ENCODE measurements at places on chromosomes 6 and 20. TPM values are rescaled to one million over a fixed set of nuclear protein-coding genes. Genes with fewer than 3 reads are reported as not detected.

The CDH26 gene
- 0.34 TPM for total RNA-seq

The AFDN gene
- 102 TPM for total RNA-seq

The LAMA5 gene
- 285 TPM for total RNA-seq

The DEFB132 gene
- not detected for total RNA-seq

The MDFI gene
- total RNA-seq = 144 TPM

The TSBP1 gene
- not detected for total RNA-seq

The LY6G5C gene
- 2.9 TPM for total RNA-seq

The OGFR gene
- total RNA-seq = 93.4 TPM

The PGC gene
- not detected for total RNA-seq

The TCFL5 gene
- 11.0 TPM for total RNA-seq

The SEL1L2 gene
- total RNA-seq = not detected

The DACT2 gene
- not detected for total RNA-seq

The MLN gene
- total RNA-seq = not detected

The SAMD5 gene
- total RNA-seq = 0.93 TPM

The MAS1 gene
- not detected for total RNA-seq

The ECT2L gene
- total RNA-seq = not detected

The KCNG1 gene
- total RNA-seq = 45.9 TPM

The DEFB124 gene
- not detected for total RNA-seq

The DNAH8 gene
- total RNA-seq = not detected

The C6orf163 gene
- 1.6 TPM for total RNA-seq

The FILIP1 gene
- total RNA-seq = 2.0 TPM

The STX11 gene
- 1.9 TPM for total RNA-seq

The SLC2A10 gene
- total RNA-seq = 12.7 TPM

The SLC22A2 gene
- total RNA-seq = not detected

The TRERF1 gene
- total RNA-seq = 8.6 TPM

The GPLD1 gene
- 0.75 TPM for total RNA-seq

The RUNX2 gene
- total RNA-seq = 26.1 TPM

The IRAK1BP1 gene
- 3.7 TPM for total RNA-seq

The UFL1 gene
- 19.5 TPM for total RNA-seq

The HTR1B gene
- total RNA-seq = 1.9 TPM
